Hippocampal formation (tissue), 2 donors: ENCODE measurements at places on chromosomes 4 and X.

DNA sequence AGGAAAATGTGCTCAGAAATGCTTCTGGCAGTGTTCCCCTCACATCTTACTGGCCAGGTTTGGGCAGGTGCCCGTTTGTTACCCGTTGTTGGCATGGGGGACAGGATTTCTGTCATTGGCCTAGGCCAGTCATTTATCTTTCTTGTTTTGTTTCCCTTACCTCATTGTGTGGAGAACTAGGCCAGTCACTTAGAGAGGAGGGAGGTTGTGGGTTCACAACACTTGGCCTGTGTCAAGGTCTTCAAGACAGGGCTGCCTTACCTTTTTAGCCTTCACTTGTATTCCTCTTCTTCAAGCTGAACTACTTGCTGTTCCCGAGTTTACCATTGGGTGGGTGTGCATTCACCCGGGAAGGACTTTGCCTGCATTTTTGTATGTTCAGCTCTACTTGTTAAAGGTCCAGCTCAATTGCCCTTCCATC is 17.7 kb downstream of the SNX25 start:
- DNase-seq, result no peak

DNA sequence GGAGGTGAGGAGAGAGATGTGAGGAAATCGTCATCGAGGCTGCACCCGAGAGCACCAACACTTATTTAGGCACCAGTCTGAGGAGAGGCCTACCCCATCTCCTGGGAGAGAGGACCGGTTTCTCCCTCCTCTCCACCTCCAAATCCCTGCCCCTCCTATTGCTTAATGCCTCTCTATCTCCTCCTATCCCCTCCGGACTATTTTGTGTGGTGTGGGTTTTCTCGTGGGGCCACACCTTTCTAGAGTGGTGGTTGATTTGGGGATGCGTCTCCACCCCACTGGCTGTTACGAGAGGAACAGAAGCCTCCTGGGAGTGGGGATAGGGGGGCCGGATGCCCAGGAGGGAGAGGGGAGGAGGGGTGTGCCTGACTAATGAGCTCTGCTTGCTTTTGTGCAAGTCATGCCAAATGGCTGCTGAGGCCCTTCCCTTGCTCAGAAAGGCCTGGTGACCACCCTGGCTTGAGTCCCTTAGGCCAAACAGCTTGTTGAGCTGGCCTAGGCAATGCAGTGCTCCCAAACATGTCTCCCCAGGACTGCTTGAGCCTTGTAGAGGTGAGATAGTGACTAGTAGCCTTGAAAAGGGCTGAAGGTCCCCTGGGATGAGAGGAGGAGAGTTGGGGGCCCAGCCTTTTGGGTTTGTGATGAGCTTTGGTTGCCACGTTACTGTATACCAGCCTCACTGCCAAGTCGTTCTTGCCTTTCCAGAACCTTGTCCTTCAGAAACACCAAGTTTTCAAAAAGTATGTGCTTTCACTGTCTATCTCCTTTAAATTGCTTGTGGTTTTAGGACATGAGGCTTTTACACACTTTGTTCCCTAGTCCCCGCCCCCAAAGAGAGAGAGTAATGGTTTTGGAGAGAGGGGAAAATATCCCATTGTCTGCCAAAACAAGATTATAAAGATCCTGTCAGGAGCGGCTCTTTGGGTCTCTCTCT is 1.2 kb downstream of the MSN start:
- peak; percentile 19 for DNase-seq

- no peak for DNase-seq
Observed at GRCh38 chrX:101386542-101386885, 523 bp upstream of the BTK start.

GRCh38 chr4:147223576-147223975 is 257.3 kb upstream of the EDNRA start:
- DNase-seq, result no peak

- DNase-seq, result no peak
Observed at GRCh38 chrX:41692162-41692749, 3.5 kb downstream of the GPR34 start.

DNA sequence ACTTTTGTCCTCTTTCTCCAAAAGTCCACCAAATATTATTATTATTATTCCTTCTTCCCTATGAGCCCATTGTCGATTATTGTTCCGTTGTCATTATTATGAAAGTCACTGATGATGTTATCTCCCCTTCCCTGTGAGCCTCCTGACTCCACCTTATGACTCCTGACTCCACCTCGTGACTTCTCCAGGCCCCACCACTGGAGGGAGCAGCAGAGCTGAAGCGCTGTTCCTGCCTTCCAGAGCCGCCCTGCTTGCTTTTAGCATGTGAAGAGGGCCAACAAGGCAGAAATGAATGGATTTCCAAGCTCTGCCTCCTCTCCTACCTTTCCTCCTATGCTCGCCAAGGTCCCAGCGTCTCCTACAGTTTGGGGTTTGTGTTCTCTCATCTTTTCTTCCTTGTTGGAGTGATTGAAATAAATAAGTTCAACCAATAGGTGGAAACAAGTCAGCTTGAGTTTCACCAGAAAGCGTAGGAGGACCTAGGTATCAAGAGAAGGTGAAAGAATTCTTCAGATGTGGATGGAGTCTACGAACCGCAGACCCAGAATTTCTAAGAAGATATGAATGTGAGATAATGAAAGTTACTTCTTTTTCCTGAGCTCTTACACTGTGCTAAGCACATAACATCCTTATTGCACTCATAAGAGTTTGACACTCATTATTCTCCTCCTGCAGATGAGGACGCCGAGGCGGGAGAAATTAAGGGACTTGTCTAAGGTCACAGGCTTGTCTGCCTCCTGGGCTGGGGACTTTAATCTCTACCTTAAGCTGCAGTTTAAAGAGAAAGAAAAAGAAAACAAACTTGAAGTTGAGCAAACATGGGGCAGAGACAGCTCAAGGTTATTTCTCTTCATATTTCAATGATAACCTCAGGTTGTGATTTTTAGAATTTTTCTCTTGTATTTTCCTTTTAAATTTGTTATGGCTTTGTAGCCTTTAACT is 26.1 kb downstream of the IGSF1 start:
- DNase-seq, result no peak
